ENCODE measurements at places on chromosomes 16 and 17.

GRCh38 chr16:31402687-31403086 lies 9.6 kb downstream of the ITGAD start:
- no peak for DNase-seq

DNA sequence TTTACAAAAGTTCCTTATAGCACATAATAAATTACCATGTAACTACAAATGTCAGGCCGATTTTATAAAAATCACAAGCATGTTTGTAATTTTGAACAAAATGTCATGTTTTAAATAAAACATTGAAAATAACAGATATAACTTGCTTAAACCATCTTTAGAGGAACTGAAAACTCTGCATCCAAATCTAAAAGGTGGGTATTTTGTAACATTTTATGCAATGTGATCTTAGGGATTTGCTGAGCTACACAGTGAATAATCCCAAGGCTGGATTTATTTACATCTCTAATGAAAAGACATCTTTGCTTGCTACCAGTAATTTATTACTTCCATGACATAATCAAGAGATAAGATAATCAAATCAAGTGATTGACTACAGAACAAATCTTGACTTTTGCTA lies 47.5 kb downstream of the N4BP1 start:
- no peak for DNase-seq

DNA sequence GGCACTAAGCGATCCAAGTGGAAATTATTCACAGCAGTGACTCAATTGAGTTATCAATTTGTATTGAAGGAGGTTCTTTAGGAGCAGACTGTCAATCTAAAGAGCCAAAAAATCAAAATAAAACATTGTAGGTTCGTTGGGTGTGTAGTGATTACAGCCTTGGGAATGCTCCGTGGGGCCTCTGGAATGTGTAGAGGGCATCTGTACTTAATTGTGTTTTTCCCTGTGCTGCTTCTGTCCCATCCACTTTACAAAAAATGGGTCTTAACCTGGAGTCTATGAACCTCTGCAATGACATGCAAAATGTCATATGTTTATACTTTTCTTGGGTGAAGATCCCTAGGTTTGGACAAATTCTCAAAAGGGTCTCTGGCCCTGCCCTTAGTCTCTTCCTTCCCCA lies 215.1 kb downstream of the CCDC182 start:
- DNase-seq = no peak

GRCh38 chr17:60630352-60630751 lies 30.4 kb downstream of the PPM1D start:
- DNase-seq = no peak

DNA sequence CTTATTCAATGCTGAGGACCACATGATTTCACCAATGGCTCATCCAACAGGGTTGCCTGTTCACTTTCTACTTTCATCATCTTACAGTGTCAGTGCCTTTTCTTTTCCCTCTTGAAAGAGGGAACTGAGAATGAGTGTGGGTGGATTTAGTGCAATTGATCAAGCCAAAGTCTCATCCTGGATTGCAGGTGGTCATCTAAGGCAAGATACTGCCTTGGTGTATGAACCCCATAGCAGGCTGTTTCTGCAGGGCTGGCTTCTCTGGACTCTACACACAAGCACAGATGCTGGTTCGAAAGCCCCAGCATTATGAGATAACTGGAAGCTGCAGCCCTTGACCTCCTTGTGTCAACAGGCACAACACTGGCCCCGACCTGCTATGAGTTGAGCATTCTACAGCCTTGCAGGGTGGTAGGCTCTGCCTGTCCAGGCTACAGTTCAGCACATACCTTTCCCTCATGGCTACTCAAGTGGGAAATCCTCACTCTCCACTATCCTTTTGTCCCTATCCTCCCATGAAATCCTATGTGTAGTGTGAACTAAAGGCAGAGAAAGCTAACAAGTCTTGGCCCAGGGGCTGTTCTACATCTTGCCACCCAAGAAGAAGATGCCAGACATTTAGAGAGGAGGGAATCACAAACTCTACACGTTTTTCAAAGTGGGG lies 358.7 kb downstream of the SLC39A11 start:
- DNase-seq = no peak

DNA sequence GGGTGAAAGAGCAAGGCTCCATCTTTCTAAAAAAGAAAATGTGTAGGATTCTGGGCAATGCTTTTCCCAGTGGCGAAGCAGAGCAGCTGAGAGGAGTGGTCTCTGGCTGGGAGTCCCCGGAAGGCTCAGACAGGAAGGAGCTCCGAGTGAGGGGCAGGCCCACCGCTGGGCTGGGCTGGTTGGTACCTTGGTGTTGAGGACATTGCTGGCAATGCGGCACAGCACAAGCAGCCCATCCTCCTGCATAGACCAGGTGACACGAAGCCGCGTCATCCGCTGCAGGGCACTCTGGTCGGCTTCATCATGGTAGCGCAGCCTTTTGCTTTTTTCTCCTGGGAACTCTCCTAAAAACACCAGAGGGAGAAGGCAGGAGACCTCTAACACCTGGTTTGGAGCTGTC lies 63.9 kb downstream of the GTF3C1 start:
- DNase-seq = no peak

DNA sequence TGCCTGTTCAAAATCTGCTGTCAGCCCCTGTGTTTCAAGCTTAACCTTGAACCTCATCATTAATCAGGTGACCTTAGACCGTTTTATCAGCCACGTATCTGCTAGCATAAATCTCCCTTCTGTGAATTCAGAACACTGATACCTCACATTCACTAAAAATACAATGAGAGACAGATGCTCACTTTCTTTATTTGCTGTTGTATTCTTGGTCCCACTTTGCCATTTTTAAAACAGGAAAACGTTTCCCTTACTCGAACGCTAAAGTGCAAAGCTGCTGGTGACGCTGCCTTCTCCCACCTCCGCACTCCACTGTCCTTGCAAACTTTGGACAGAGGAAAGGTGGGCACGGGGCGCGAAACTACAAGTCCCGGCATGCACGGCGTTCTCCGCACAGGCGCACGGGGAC lies 220 bp upstream of the ARHGAP44 start:
- no peak for DNase-seq

GRCh38 chr17:82301916-82302567 lies 15.4 kb downstream of the CD7 start:
- no peak for DNase-seq

GRCh38 chr17:75891605-75892555 lies 4.9 kb downstream of the TRIM65 start:
- no peak for DNase-seq

DNA sequence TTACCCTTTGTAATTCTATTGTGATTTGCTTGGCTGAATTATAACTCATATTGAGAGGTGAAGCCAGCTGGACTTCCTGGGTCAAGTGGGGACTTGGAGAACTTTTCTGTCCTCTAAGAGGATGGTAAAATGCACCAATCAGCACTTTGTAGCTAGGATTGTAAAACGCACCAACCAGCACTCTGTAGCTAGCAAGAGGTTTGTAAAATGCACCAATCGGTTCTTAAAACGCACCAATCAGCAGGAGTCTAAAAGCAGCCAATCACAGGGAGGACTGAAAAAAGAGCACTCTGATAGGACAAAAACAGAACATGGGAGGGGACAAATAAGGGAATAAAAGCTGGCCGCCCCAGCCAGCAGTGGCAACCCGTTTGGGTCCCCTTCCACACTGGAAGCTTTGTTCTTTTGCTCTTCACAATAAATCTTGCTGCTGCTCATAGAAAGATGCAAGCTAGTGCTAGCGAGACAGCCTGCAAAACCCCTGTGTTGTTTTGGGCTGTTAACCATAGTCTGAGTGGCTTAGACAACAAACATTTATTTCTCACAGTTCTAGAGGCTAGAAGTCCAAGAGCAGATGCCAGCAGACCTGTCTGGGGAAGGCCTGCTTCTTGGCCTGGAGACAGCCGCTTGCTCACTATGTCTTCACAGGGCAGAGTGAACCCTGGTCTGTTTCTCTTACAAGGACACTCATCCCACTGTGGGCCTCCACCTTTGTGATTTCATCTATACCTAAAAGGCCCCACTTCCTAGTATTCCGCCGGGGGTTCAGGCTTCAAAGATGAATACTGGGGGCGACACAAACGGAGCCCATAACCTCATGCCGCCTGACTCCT lies 39.0 kb upstream of the CRISPLD2 start:
- DNase-seq = no peak

DNA sequence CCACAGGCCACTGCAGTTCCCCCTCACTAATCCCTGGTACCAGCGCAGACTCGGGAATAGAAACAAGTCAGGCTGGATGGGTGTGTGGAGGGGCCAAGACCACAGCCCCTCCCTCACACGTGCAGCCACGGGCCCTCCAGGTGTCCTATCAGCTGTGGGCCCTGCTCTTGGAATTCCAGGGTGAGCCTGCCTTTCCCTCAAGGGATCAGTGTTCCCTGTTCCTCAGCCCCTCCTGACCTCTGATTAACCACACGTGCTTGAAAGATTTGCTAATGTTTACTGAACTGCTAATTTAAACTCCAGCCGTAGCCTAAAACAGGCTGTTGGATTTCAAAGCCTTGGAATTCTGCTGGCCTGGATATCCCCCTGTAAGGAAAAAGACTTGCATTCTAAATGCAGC lies 146.4 kb downstream of the SOCS1 start:
- no peak for DNase-seq

DNA sequence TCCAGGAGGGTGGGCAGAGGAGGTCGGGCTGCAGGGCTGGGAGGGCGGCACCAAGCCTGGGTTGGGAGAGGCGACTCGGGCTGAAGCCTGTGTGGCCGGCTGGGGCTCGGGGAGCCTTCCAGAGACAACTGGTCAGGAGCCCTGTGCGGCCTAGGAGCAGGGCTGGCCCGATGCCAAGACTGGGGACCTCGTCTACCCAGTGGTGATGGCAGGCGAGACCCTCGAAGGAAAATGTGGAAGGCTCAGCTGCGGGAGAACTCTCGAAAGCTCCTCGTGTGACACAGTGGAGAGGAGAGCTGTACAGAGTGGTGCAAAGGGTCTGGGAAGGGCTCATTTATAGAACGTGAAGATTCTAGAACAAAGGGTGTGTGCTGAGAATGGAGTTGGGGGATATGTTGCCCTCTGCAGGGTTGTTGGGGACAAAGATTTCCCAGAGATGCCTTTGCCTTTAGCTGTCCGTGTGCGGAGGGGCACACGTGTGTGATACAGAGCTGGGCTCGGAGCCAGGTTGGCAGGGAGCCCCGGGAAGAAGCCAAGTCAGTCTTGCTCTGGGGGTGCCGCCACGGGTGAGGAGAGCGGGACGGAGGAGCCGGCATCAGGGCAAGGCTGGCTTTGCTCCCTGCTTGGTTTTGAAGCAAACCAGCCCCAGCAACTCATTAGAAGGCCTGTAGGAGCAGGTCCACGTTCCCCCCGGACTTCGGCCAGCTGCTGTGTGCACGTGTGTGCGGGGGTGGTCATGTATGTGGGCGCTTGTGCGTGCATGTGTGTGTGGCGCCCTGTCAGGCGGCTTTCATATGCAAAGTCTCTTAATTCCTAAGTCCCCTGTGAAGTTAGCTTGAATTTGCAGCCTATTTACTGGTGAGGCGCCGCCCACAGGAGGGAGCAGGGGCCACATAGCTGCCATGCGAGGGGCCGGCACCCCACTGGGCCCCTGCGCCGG lies 132.4 kb upstream of the CHMP6 start:
- no peak for DNase-seq

DNA sequence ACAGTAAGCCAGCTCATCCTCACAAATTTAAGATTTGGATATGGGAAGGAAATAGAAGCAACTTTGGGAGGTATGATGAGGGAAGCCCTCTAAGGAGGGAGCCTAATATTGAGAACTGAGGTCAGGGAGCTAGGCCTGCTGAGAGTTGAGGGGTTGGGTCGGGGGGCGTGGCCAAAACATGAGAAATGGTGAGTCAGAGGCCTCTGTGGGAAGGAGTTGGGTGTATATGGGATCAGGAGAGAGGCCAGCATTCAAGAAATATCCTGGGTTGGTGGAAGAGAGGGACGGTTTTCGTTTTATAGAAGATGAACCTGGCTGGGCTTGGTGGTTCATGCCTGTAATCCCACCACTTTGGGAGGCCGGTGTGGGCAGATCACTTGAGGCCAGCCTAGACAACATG lies 48.4 kb downstream of the CLEC16A start:
- no peak for DNase-seq
